Right ventricle myocardium superior (tissue), 1 donor: ENCODE measurements at places on chromosomes 12 and 14. TPM values are rescaled to one million over a fixed set of nuclear protein-coding genes. Genes with fewer than 3 reads are reported as not detected.

GRCh38 chr12:28507033-28507432, 316.8 kb downstream of the CCDC91 start:
- DNase-seq: no peak

- no peak for DNase-seq
Observed at GRCh38 chr14:102873131-102873530, 49.3 kb upstream of the AMN start.

GRCh38 chr12:26318661-26319068, 123.3 kb downstream of the SSPN start:
- peak; percentile 55 for DNase-seq

The PNP gene
- 6.2 TPM for total RNA-seq

The DERA gene
- 15.9 TPM for total RNA-seq

The CYP27B1 gene
- not detected for total RNA-seq

- DNase-seq: no peak
Observed at GRCh38 chr14:87000081-87000480, 992.9 kb downstream of the GALC start.

The ANAPC7 gene
- 32.6 TPM for total RNA-seq

The MON2 gene
- total RNA-seq: 12.5 TPM

The FOXM1 gene
- total RNA-seq: 1.5 TPM

The TPH2 gene
- not detected for total RNA-seq

- DNase-seq: no peak
Observed at GRCh38 chr12:69476276-69477017, 6.3 kb downstream of the FRS2 start.

DNA sequence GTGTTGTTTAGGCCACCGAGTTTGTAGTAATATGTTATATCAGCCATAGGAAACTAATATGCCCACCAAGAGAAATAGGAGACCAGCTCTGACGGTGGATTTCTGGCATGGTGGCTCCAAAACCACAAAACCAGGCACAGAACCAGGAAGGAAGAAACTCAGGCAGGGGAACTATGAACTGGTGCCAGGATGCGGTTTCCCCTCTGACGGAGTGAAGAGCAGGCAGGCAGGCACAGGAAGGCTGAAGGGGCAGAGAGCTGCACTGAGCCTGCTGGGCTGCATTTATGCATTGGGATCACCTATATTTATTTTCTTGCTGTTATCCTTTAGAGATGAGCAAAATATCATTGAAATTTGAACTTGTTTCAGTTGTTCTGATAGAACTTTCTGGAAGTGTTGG, 479.4 kb downstream of the VRK1 start:
- no peak for DNase-seq

GRCh38 chr14:67722293-67722692, 20.6 kb downstream of the RDH12 start:
- peak; percentile 89 for DNase-seq

DNA sequence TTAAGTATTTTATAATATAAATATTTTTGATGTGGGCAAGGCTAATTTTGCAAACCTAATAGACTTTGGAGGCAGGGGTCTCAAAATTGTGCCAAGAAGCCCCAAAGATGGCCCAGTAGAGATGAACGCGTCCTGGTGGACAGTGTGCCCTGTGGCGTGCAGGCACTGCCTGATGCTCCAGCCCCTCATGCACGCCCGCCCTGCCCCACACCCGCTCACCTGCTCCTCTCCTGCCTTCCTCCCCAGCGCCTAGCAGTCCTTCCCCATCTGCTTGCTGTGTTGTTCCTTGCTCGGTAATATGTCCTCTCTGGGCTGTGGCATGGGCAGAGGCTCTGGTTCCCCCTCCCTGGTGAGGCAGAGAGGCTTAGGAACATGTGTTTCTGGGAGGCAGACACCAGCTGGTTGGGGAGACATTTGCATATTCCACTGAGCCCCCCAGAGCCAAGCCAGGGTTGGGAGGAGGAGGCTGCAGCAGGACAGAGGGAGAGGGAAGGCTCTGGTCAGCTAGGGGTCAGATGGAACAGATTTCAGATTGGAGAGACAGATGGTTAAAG, 46.8 kb upstream of the GPATCH2L start:
- no peak for DNase-seq

The KRT2 gene
- not detected for total RNA-seq

The PFDN5 gene
- 359 TPM for total RNA-seq

The MORN3 gene
- 0.11 TPM for total RNA-seq

The A2ML1 gene
- total RNA-seq: not detected

The SAMD15 gene
- total RNA-seq: not detected
